ENCODE measurements at places on chromosomes 1 and 21.

- no peak for DNase-seq
Observed at GRCh38 chr1:62484824-62485468, 48.1 kb downstream of the USP1 start.

- peak; percentile 90 for DNase-seq
Observed at GRCh38 chr1:109161858-109162606, 48.1 kb downstream of the ELAPOR1 start.

- DNase-seq = no peak
Observed at GRCh38 chr1:213388199-213388598, 337.2 kb downstream of the RPS6KC1 start.

- peak; percentile 10 for DNase-seq
Observed at GRCh38 chr1:208990456-208990855, 593.1 kb upstream of the CAMK1G start.

DNA sequence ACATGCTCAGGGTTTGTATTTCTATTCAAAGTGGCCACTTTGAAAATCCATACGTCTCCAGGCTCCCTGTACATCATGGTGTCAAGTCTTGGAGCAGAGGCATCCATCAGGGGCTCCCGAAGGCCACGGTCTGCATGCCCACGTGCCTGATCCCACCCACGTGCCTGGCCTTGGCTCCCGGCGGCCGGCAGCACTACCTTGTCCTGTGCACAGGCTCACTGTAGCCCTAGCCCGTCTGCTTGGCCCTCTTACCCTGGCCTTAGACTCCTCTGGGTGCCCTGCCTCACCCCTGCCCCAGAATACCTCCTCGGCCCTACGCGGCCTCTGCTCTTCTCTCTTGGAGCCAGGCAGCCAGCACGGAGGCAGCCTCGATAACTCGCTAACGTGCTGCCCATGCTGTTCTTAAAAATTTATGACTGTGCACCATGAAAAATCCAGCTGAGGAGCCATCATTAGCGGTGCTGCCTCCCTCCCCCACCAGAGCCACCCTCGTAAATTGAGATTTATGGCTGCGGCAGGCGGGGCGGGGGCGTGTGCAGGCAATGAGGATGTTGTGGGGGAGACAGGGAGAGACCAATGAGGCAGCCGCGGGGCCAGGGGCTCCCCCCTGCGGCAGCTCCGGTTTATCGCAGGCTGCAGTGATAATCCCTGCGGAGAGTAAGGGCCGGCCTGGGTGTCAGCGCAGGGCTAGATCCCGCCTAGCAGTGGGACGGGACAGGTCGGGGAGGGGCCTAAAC, 24.6 kb downstream of the DMAP1 start:
- peak; percentile 86 for DNase-seq

- no peak for DNase-seq
Observed at GRCh38 chr1:22171951-22172715, 29.2 kb upstream of the WNT4 start.

DNA sequence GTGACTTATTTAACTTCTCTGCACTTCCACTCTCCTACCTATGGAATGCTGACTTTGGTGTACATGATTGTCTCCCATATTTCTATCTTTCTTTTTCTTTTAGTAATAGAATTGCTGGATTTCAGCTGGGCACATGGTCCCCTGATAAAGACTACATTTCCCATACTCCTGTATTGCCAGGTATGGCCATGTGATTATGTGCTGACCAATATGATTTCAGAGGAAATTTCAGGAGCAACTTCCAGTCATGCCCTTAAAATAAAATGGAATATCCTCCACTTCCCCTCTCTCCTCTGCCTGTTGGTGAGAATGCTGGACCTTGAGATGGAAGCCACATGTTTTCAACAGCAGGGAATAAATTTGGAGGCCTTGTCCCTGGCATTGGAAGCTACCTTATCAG, 130.7 kb upstream of the IGSF21 start:
- DNase-seq = no peak

DNA sequence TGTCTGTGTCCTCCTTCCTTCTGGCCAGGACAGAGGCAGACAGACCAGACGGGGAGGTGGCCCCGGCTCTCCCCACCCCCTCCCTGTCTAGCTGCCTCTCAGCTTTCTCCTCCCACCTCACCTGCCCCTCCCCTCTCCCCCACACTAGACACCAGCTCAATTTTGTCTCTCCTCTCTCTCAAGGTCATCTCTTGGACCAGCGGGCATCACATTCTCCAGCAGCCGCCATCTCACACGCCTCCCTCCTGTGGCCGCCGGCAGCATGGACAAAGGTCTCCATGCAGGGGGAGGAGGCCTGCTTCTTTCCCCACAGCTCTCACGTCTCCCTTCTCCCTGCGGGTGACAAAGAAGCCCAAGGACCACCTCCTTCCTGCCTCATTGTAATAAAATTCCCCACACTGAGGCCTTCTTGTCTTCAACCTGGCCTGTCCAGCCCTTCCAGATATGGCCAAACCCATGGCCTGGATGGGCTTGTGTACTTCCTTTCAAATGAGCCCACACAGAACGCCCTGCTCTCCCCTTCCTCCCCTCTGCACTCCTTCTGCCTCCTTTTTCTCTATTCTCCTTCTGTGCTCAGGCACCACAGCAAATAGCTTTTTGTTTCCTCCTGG, 14.6 kb downstream of the OPTC start:
- DNase-seq = no peak

GRCh38 chr1:206662396-206663092, 22.2 kb upstream of the MAPKAPK2 start:
- no peak for DNase-seq

GRCh38 chr1:17671741-17672140, 83.4 kb upstream of the ACTL8 start:
- no peak for DNase-seq

DNA sequence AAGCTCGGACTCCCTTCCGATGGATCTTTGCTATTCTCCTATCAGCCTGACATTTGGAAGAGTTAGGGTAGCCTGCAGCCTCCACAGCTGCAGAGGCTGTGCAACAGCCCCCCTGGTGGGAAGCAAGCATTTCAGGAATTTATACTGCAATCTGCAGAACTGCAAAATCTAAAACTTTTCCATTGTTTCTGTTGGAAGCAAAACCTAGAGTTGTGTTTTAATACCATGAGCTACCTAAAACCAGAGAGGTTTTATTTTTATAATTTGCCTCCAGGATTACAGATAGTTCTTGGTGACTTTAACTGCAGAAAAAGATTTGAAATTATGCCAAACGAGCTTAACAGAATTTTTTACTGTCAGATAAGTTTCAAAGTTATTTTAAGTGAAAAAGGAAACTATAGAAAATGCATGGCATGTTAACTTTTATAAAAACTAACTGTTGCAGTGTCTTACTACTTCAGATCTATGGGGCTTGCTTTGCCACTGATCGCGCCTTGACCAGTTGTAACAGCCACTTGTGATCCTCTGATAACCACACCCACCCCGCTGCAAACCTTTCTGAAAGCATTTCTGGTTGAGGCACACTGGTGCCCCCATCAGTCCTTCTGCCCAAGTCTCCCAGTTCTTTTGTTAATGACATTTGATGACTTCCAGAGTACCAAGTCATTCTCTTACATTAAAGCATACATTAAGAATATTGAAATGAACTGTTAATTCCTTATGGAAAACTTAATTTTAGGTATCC, 64.8 kb downstream of the PRDM2 start:
- DNase-seq = peak; percentile 75

DNA sequence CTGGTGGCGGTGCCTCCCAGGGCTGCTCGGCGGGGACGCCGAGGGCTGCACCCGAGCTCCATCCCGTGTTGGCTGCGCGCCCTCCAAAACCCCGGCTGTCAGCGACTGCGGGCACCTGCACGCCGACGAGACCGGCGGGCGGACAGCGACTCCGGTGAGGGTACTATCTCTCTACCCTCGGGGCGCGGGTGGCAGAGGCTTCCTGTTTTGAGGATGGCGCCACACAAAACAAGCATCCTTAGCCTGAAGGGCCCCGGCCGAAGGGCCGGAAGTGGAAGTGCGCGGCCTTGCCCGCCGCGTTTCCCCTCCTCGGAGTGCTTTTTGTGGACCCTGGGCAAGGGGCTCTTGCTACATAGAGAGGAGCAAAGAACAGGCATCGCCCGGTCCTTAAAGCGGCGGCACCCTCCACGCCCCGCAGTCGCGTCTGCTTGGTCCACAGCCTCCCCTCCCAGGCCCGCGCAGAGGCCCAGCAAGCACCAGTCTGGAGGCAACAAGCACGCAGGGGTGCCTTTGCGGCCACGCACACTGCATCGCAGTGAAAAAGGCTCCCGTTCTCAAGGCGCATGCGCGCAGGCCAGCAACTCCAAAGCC, 561 bp upstream of the COQ8A start:
- DNase-seq = no peak

DNA sequence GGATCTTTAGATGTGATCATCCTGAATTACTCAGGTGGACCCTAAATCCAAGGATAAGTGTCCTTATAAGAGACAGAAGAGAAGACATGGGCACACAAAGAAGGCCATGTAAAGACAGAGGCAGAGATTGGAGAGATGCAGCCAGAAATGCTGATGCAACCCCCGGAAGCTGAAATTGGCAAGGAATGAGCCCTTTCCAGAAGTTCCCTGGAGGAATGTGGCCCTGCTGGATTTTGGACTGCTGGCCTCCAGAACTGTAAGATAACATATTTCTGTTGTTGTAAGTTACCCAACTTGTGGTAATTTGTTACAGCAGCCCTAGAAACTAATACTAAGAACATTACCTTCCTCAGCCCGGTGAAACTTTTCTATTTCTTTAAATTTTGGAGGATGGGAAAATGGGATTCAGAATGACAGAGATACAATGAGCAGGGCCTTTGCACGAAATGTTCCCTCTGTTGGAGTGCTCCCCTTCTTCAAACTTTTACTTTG, 11.2 kb upstream of the PLPP3 start:
- peak; percentile 42 for DNase-seq
